ENCODE measurements at places on chromosomes 2 and 18. TPM values are rescaled to one million over a fixed set of nuclear protein-coding genes. Genes with fewer than 3 reads are reported as not detected.

- H3K36me3 ChIP-seq = no peaks in the 10 kb centered on the region
- H3K27me3 ChIP-seq = no peaks in the 10 kb centered on the region
- no peak overlapping the region for H3K4me3 ChIP-seq
Measured at GRCh38 chr2:142767847-142768246, 109.6 kb upstream of the KYNU start.

DNA sequence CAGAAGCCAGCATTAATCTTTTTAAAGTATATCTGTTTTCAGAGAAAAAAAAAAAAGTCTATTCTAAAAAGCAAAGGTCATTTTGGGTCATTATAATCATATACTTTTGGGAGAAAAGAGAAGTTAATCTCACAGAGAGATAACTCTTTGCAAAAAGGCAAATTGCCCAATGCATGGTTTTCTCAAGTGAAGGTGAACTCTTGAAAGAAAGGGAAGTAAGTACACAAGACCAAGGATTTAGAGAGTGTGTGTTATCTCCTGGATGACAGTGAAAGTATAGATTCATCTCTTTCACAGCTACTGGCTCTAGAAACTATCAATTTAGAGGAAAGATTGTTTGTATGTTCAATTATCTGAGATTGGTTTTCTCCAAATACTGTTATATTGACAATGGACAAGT, 151.4 kb downstream of the CD8B2 start:
- H3K4me3 ChIP-seq = no peak overlapping the region
- no peaks in the 10 kb centered on the region for H3K36me3 ChIP-seq
- H3K27me3 ChIP-seq = no peaks in the 10 kb centered on the region
- DNase-seq = no peak
- H3K4me1 ChIP-seq = no peaks in the 10 kb centered on the region

The MAP3K19 gene
- total RNA-seq = not detected

- H3K27ac ChIP-seq = no peak overlapping the region
- no peaks in the 10 kb centered on the region for H3K27me3 ChIP-seq
- H3K36me3 ChIP-seq = peaks cover 1% of the 10 kb centered on the region
- DNase-seq = peak; percentile 6
- no peaks in the 10 kb centered on the region for H3K4me1 ChIP-seq
Measured at GRCh38 chr2:240523451-240524281, 34.1 kb downstream of the ANKMY1 start.

GRCh38 chr2:112724591-112725525, 4.0 kb downstream of the NT5DC4 start:
- no peak overlapping the region for H3K27ac ChIP-seq
- no peaks in the 10 kb centered on the region for H3K36me3 ChIP-seq
- no peak overlapping the region for H3K4me3 ChIP-seq
- DNase-seq = no peak
- no peaks in the 10 kb centered on the region for H3K4me1 ChIP-seq
